Activated T-helper 1 cell treated with anti-CD3 and anti-CD28 coated beads, Interleukin-12 subunit alpha, Interleukin-12 subunit beta, Interleukin-2, Interleukin-4 antibody, amounts not matched to agents 30 ng/mL and 10 ng/mL and 1 ng/mL, durations not matched to agents 14 hours and 24 hours and 36 hours (primary cell): ENCODE measurements at places on chromosomes 16 and 17. TPM values are rescaled to one million over a fixed set of nuclear protein-coding genes. Genes with fewer than 3 reads are reported as not detected.

DNA sequence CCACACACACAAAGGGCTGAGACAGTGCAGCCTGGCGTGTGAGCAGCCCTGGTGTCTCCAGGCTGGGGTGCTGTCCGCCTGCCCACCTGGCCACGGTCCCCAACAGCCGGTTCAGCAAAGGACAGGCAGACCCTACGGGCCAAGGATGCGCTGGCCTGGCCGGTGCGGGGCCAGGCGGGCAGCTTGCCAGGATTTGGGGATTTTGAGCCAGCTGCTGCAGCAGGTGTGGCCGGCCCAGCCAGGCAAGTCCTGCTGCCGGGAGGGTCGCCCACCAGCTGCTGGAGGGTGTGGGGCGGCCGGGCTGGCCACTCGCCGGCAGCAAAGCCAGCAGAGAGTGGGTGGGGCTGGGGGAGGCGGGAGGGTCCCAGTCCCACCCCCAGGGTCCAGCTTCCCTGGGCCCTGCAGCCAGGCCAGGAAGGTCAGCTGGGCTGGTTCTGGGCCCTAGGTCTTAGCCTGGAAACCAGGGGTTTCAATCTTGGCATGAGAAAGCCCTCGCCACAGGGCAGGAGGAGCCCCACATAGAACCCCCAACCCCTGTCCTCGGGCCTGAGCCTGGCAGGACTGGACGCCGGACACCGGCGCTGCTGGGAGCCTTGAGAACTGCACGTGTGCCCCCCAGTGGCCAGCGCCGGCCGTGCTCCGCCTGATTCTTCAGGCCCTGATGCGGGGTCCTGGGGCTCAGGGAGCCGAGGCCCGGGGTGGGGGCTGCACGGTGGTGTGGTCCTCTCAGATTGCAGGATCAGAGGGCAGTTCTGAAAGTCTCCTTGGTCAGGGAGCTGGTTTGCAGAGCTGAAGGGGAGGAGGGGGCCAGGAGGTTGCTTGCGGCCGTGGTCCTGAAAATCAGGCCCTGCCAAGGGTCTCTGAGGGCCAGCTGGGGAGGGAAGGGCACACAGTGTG is 17.6 kb upstream of the SSTR5 start:
- no peak for DNase-seq

- no peak for DNase-seq
Measured at GRCh38 chr17:55198690-55199370, 65.9 kb upstream of the HLF start.

- DNase-seq, result no peak
Measured at GRCh38 chr16:72847187-72848027, 200.5 kb downstream of the ZFHX3 start.

DNA sequence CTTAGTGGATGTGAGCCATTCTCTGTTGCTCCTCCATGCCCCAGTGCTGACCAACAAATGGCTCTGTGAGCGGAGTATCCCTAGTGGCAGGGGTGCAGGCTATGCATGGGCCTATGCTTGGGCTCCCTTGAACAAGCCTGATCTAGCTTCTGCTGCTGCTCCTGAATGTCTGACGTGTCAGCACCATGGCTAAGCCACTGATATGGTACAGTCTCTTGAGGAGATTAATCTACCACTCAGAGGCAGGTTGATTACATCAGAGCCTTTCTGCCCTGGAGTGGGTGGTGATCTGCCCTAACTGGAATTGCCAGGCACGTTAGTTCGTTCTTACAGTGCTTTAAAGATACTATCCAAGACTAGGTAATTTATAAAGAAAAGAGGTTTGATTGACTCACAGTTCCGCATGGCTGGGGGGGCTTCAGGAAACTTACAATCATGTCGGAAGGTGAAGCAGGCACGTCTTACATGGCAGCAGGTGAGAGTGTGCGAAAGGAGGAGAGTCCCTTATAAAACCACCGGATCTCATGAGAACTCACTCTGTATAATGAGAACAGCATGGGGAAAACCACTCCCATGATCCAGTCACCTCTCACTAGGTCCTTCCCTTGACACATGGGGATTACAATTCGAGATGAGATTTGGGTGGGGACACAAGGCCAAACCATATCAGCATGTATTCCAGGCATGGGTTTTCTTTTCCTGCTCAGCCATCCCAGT is 41.5 kb upstream of the B4GALNT2 start:
- DNase-seq, result no peak

DNA sequence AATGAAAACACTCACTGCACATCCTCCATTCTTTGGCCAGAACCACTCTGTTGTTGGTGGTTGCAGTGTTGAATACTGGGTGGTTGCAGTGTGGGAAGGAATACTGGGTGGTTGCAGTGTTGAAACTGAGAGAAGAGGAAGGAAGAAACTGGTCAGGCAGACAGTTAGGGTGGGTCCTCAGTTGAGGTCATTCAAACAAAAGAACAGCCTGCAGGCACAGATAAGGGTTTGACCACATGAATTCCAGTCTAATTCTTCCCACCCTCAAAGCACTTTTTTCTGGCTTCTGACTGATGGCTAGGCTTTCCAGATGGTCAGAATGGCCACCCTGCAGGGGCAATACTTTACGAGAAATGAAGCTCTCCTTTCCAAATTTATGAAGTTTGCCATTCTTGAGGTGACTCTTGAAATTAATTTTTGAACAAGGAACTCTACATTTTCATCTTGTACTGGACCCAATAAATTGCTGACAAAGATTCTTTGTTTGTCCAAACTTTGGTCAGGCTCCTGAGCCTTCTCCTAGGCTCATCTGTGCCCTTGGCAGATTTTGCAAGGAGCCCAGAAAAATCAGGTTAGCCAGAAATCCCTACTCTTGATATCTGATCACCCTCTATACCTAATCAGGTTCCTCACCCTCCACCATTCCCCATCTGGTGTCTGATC is 596.6 kb upstream of the CDH5 start:
- DNase-seq, result no peak

- peak; percentile 42 for DNase-seq
Measured at GRCh38 chr16:8962393-8963009, 1.2 kb downstream of the USP7 start.

GRCh38 chr16:89860747-89861304 is 12.6 kb upstream of the TCF25 start:
- DNase-seq, result peak; percentile 71

GSG1L2 gene
- not detected in 2 replicates for total RNA-seq

GRCh38 chr17:60169921-60170817 is 20.4 kb downstream of the CA4 start:
- peak; percentile 41 for DNase-seq

- no peak for DNase-seq
Measured at GRCh38 chr17:19728084-19728495, 11.7 kb upstream of the SLC47A2 start.

TEKT1 gene
- not detected in 2 replicates for total RNA-seq

KRTAP2-2 gene
- total RNA-seq, result not detected in 2 replicates

SPNS3 gene
- total RNA-seq, result 1.1 and 1.7 TPM in 2 replicates

TOX3 gene
- not detected in 2 replicates for total RNA-seq

SPG7 gene
- total RNA-seq, result 106 and 112 TPM in 2 replicates

G6PC1 gene
- total RNA-seq, result not detected in 2 replicates

DNA sequence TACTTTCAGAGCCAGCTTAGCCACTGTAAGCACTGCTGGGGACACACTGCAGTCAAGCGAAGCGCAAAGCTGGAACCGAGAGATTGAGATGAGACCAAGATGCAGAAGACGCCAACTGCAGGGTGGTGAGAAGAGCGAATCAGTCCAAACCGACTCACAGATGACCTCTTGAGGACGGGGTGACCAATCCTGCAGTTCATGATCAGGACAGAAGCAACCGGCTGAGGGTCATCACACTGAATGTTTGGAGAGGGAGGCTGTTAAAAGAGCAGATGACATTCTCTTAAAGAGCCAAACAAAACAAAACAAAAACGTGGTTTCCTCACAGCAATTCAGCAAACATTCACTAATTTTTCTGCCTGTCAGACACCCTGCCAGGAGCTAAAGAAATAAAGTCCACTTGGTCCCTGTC is 8.5 kb downstream of the HASPIN start:
- no peak for DNase-seq

GRCh38 chr16:11611871-11612664 is 25.3 kb upstream of the LITAF start:
- no peak for DNase-seq

GRCh38 chr17:57045868-57046704 is 39.0 kb upstream of the AKAP1 start:
- peak; percentile 28 for DNase-seq

DNA sequence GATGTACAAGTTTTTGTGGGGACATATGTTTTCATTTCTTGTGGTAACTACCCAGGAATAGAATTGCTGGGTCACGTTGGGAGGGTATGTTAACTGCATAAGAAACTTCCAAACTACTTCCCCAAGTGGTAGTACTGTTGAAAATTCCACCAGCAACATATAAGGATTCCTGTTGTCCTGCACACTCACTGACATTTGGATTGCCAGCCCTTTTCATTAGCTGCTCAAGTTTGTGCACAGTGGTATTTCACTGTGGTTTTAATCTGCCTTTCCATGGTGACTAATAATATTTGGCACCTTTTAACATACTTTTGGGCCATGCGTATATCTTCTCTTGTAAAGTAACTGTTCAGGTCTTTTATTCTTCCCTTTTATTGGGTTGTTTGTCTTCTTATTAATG is 103.3 kb downstream of the GNAO1 start:
- DNase-seq, result no peak

GRCh38 chr17:80716986-80717719 is 172.5 kb downstream of the RPTOR start:
- DNase-seq, result no peak

ABI3 gene
- 32.8 and 33.0 TPM in 2 replicates for total RNA-seq

YBX2 gene
- 0.36 TPM in 1 of 2 replicates, not detected in the other for total RNA-seq

DNA sequence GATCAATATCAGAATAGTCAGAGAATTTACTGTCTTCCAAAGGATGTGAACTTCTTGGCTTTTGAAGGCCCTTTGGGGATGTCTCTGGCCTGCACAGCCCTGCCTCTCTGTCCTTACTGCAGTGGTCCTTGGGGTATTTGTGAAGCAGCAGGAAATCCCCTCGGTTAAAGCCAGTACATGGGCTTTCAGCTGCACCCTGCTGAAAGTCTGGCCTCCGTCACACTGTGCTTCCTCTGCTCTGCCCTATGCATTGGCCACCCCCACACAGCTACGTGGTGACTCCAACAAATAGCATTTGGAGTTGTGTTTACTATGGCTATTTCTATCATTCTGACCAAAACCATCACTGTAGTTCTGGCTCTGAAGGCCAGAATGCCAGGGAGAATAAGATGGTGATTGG is 21.2 kb downstream of the SYCE1L start:
- no peak for DNase-seq

TOP2A gene
- 161 and 174 TPM in 2 replicates for total RNA-seq

DNA sequence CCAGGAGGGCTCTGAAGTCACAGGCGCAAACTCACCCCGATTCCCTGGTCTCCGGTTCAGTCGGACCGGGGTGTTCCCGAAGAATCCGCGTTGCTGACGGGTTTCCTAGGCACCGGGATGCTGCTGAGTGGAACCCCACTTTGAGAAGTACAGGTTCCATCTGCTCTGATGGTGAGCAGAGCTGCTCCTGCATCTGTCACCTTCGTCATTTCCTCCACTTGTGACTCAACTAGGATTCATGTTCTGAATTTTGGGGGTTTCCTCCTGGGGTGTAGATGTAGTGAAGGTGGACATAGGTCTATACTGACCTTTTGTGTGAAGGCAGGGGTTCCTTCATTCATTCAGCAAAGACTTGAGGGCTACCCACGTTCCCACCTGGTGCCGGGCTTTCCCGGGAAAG is 25.0 kb downstream of the LGALS3BP start:
- no peak for DNase-seq

OR3A3 gene
- not detected in 2 replicates for total RNA-seq

DNA sequence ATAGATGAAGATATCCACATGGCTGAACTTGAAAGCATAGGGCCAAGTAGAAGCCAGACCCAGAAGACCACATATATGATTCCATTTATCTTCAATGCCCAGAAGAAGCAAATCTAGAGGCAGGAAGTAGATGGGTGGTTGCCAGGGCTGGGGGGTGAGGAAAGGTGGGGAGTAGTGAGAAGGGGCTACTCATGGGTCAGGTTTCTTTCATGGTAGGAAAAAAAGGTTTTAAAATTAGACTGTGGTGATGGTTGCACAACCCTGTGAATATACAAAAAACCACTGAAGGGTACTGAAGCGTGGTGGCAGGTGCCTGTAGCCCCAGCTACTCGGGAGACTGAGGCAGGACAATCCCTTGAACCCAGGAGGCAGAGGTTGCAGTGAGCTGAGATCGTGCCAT is 5.4 kb downstream of the CD2BP2 start:
- DNase-seq, result no peak

DNA sequence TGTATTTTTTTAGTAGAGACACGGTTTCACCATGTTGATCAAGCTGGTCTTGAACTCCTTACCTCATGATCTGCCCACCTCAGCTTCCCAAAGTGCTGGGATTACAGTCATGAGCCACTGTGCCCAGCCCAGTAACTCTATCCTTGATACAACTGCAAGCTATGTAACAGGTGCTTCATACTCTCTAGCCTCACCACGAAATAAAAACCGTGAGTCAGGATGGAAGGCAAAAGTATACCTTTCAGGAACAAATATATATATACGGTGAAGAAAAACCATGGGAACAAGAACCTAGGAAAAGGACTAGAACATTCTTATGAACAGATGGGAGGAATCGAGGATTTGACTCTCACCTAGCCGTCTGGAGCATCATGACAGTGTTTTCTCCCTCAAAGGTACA is 9.6 kb upstream of the FBF1 start:
- no peak for DNase-seq

CDH8 gene
- total RNA-seq, result not detected in 2 replicates

- peak; percentile 76 for DNase-seq
Measured at GRCh38 chr17:7686222-7687071, 843 bp downstream of the TP53 start.

GRCh38 chr16:67713647-67714273 is 5.4 kb downstream of the GFOD2 start:
- no peak for DNase-seq

STH gene
- not detected in 2 replicates for total RNA-seq

DNA sequence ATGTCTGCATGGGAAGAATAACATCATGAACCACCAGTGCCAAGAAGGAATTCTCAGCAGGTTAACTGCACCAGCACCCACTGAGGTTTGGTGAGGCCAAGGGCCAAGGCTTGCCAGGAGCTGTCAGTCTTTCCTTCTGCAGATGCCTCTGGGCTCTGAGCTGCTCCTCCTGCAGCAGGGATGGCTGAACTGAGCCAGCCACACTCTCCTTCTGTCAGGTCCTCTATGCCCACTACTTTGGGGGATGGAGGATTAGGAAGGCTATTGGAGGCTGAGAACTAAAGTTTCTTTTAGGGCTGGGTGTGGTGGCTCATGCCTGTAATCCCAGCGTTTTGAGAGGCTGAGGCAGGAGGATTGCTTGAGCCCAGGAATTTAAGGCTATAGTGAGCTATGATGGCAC is 71.6 kb downstream of the PLXDC1 start:
- DNase-seq, result no peak

ADAP2 gene
- total RNA-seq, result 0.75 and 1.1 TPM in 2 replicates
